ENCODE measurements at places on chromosomes 2 and 18. TPM values are rescaled to one million over a fixed set of nuclear protein-coding genes. Genes with fewer than 3 reads are reported as not detected.

The CLHC1 gene
- 9.3 TPM for total RNA-seq

- H3K4me3 ChIP-seq: no peak overlapping the region
Observed at GRCh38 chr2:144011098-144011497, 508.8 kb downstream of the ZEB2 start.

The IHH gene
- not detected for total RNA-seq

The OTOS gene
- total RNA-seq: not detected

GRCh38 chr2:181697571-181697970 lies 17.3 kb upstream of the NEUROD1 start:
- H3K36me3 ChIP-seq: no peaks in the 10 kb centered on the region
- H3K27ac ChIP-seq: no peak overlapping the region

The CHRNA1 gene
- not detected for total RNA-seq

Data from aorta (tissue), 5 donors.